ENCODE measurements at places on chromosomes 11 and 22.

DNA sequence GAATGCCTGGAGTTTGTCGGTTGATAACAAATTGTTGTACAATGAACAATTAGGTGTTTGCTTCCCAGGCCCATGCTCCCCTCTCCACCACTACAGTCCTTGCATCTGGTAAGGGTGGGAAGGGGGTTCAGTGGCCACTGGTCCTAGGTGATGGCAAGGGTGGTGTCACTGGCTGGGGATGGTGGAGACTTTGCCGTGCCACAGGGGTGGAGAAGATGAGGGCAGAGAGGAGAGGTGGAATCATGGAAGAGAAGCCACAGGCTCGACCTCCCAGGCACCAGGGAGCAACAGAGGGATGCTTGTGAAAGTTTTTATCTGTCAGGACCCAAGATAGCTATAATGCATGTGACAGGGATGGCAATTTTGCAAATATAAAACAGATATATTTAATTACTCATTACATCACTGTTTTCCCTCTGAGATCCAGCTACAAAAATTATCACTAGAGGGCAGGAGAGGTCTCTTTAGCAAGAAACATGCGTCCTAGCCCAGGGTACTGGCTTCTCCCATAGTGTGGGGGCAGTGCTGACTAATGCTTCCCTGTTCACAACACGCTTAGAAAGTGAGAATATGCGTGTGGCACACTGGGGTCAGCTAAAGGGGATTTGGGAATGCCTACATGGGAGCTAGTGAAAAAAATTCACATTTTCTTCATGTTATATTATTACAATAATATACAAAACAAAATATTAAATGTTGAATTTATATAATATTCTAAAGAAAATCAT, 49.0 kb upstream of the AMPD3 start:
- DNase-seq: no peak

DNA sequence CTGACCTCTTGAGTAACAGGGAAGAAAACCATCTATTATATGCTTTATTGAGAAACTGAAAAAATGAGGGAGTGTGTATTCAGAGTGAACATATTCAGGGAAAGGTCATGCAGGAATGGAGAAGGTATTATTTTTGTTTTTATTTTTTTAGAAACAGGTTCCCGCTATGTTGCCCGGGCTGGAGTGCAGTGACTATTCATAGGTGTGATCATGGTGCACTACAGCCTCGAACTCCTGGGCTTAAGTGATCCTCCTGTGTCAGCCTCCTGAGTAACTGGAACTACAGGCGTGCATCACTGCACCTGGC, 8.7 kb upstream of the RCE1 start:
- no peak for DNase-seq

GRCh38 chr11:123041185-123041584, 20.8 kb downstream of the HSPA8 start:
- no peak for DNase-seq

GRCh38 chr11:34595391-34595790, 25.5 kb upstream of the EHF start:
- no peak for DNase-seq

GRCh38 chr11:75740681-75741080, 23.0 kb downstream of the MOGAT2 start:
- DNase-seq: no peak

GRCh38 chr11:539971-540481, 2.7 kb downstream of the LRRC56 start:
- DNase-seq: no peak

GRCh38 chr11:45448561-45448960, 162.4 kb upstream of the SYT13 start:
- no peak for DNase-seq

DNA sequence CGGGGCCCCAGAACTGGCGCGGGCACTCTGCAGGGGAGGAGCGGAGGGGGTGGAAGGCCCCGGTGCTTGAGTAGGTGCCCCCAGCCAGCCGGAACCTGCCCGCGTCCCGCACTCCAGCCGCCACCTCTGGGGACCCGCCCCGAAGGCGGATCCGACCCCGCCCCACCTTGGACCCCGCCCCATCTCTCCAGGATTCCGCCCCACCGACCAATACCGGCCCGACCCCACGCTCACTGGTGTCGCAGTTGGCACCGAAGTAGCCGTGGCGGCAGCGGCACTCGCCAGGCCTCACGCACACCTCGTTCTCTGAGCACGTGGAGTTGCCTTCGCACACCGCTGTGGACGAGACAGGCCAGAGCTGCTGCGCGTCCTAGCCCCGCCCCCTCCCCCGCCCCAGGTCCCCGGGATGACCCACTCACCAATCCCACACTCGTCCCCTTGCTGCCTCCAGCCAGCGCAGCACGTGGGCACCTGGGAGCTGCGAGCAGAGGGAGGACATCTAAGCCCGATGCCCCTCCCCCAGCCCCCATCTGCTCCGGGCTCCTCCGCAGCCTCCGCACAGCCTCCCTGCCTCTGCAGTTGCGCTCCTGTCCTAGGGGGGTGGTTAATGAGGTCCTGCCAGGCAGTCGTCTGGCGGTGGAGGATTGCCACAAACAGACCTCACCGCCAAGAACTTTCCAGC, 6.0 kb downstream of the SCARF2 start:
- DNase-seq: no peak

DNA sequence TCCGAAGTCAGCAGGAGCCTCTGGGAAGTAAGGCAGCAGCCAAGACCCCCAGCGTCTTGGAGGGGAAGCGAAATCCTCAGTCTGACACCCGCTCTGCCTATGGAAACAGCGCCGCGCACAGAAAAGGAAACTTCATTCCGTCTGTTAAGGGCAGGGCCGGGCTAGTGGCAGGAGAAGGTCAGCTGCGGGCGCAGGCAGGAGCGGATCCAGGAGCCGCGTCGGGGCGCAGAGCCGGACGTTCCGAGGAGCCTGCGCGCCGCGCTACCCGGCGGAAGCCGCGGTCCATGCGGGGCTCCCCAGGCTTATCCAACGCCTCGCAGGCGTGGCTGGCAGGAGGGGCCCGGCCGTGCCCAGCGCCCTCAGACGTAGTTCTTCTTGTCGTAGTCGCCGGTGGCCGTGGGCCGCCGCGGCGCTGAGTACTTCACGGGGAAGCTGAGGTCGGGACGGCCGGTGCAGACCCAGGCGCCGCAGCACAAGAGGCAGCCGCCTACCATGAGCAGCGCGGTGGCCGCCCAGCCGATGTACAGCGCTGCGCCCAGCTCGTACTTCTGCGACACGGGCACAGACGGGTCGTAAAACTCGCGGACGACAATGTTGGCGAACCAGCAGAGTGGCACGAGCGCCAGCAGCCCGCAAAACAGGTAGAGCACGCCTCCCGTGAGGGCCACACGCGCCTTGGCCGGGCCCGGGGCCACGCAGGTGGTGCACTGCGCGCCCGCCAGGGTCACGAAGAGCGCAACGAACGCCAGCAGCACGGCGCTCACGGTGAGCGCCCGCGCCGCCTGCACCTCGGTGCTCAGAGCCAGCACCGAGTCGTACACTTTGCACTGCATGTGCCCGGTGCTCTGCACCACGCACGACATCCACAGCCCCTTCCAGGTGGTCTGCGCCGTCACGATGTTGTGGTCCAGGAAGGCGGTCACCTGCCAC, 705 bp downstream of the CLDN5 start:
- DNase-seq: no peak

GRCh38 chr11:126477535-126478305, 122.2 kb downstream of the ST3GAL4 start:
- no peak for DNase-seq

DNA sequence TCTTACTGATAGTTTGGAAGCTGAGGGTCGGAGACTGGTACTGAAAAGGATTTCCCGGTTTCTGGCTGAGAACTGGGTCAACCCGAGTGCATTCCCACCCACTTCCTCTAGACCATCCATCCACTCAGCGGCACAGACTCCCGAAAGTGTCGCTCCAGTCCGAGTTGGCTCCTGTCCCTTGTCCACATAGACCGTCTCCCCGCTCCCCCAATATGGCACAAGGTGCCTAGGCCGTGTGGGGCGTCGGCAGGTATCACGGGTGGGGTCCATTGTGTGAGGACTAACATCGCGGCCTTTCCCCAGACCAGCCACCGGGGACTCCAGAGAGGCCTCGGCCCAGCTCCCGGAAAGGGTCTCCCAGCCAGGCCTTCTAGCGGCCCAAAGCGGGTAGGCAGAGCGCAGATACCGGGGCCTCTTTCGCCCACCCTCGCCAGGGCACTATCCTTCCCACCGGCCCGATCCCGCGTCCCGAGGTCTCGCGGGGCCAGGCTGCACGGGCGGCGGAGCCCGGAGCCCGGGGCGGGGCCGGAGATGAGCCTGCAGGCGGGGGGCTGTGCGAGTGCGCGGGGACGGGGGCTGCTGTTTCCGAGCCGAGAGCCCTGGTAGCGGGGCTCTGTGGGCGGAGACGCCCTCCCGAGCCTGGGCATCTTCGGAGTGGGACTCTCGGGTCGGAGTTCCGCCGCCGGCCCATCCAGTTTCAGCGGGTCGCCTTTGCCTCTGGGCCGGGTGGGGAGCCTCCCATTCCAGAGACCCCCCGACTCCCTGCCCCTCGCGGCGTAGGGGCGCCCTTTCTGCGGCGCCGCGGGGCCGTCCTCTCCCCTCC, 21.1 kb downstream of the SERPINH1 start:
- DNase-seq: no peak

- DNase-seq: no peak
Measured at GRCh38 chr22:22798232-22798616, 89.4 kb upstream of the IGLL5 start.

GRCh38 chr11:119188067-119188466, 2.8 kb downstream of the NHERF4 start:
- DNase-seq: no peak

- no peak for DNase-seq
Measured at GRCh38 chr11:95359756-95360155, 128.8 kb upstream of the SESN3 start.

DNA sequence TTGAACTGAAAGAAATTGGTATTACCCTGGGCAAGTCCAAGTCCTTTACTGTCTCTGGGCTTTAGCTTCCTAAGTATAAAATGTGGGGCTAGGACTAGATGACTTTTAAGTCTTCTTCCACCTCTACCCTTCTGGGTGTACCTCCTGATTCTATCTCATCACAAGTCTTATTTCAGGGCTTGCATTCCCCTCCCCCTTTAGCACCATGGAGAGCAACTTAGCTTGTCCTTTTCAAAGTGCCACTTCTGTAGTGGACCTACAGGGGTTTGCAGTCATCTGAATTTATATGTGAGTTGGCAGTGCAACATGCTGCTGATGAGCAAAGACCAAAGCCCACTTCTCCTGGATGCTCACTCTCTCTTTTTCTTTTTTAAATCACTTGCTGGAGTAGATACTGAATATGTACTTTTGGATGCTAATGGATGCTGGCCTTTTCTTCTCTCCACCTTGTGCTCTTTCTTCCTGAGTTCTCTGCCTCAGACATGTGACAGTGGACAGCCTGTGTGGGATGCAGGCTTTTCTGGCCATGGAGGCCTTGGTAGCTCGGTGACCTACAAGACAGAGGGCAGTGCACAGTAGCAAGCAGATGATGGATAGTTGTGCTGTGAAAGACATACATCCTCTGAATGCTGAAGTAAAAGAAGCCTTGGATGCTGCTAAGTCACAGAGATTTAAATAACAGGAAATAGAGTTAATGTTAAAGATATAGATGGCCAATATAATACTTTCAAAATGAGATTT, 185.0 kb downstream of the NELL1 start:
- no peak for DNase-seq

DNA sequence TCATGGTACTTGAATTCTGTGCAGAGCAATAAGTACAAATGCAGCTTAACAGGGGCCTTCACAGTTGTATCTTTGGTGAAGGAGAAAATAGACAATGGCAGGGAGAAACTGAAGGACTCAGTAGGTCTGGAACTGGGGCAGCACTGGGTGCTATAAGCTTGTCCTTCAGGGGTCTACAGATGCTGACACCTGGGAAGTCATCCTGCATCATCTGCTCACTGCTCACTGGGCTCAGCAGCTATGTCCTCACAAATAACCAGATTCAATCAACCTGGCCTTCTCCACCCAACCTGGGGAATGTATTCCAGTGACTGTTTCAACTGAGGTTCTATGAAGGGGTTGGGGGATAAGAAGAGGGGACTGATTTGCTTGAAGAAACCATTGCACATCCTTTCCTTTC, 117.0 kb downstream of the ZNF280B start:
- no peak for DNase-seq

GRCh38 chr11:102955624-102956023, at the start of gene MMP13:
Gene MMP13, minus strand, starts transcription at chr11:102955732. Its CDS starts 27 bp downstream, at chr11:102955705.
- no peak for DNase-seq

DNA sequence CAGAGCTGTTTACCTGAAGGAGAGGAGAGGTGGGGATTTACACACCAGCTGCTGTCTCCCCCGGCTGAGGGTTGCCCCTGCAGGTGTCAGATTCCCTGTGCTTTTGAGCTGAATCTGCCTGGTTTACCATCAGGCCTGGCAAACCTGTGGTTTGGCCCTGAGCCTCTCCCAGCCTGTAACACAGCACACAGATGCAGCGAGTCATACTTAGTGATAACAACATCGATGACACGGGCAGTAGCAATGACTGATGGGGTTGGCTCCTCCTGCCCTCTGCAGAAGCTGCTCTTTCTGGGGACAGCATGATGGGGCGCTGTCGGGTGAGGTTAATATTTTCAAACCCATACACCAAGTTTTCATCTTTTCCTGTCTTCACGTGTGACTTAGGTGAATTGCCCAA, 380.0 kb upstream of the B3GAT1 start:
- no peak for DNase-seq

GRCh38 chr11:131796541-131796940, 426.1 kb downstream of the NTM start:
- no peak for DNase-seq

DNA sequence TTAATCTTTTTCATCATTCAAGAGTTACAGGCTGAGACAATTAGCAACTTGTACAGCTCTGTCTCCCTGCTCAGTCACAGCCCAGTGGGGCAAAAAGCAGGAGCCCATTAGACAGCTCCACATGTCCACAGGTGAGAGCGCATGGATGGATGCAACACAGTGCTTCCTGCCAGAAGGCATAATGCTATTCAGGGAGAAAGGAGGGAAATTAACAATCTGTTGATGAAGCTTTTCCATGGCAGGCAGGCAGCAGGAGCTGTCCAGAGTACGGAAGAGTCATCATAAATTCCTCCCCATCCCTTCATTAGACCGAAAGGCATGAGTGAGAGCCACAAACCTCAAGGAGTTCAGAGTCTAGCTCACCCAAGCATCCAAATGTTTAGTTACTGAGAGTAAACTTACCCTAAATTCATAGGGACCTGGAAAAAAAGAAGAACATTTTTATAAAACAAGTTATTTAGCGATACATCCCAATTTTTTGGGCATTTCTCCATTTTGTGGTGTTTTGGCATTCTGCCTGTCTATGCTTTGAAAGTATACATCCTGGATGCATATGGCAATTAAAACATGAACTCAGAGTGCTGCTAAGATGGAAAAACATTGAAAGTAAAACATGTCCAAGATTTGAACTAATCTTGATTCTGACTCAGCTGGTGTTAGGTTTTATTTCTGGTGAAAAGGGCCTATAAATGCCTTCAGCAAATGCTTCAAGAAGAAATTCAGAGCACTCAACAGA, 428.1 kb downstream of the OPCML start:
- DNase-seq: no peak

GRCh38 chr11:61632096-61632495, 48.1 kb upstream of the DAGLA start:
- DNase-seq: no peak

- DNase-seq: no peak
Measured at GRCh38 chr11:47340980-47341775, 11.3 kb downstream of the MYBPC3 start.
